ENCODE measurements at places on chromosomes 4 and X.

GRCh38 chr4:184937745-184938144 is 80.5 kb upstream of the HELT start:
- DNase-seq, result no peak

- DNase-seq, result no peak
Measured at GRCh38 chr4:105651884-105652283, 56.6 kb downstream of the INTS12 start.

DNA sequence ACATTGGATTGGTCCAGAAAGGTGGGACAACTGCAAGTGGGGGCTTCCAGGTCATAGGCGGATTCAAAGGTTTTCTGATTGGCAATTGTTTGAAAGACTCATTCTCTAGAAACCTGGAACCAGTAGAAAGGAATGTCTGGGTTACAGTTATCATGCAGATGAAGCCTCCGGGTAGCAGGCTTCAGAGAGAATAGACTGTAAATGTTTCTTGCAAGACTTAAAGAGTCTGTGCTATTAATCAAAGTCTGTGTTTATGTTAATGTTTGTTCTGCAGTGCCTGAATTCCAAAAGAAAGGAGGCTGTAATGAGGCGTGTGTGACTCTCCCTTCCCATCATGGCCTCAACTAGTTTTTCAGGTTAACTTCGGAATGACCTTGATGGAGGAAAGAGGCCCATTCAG is 43.9 kb upstream of the GC start:
- no peak for DNase-seq

GRCh38 chr4:1717129-1718094 is 3.7 kb downstream of the TMEM129 start:
- DNase-seq, result no peak

GRCh38 chr4:179128299-179128698 is 1686.1 kb upstream of the AGA start:
- no peak for DNase-seq

GRCh38 chrX:2314831-2315365 is 185.9 kb downstream of the DHRSX start:
- no peak for DNase-seq

- peak; percentile 34 for DNase-seq
Measured at GRCh38 chr4:3372933-3373465, 68.8 kb upstream of the HGFAC start.

DNA sequence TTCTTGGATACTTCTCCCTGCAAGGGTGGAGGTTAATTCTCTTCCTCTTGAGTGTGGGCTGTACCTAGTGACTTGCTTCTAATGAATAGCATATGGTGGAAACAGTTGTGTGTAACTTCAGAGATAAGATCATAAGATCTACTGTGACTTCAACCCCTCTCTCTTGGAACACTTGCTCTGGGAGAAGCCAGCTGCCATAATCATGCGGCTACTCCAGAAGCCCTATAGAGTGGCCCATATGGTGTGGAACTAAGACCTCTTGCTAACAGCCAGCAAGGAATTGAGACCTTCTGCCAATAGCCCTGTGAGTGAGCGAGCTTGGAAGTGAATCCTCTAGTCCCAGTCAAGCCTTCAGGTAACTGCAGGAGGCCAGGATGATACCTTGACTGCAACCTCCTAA is 81.1 kb downstream of the RBMX2 start:
- no peak for DNase-seq

GRCh38 chr4:175504318-175504717 is 307.7 kb downstream of the GPM6A start:
- DNase-seq, result no peak

DNA sequence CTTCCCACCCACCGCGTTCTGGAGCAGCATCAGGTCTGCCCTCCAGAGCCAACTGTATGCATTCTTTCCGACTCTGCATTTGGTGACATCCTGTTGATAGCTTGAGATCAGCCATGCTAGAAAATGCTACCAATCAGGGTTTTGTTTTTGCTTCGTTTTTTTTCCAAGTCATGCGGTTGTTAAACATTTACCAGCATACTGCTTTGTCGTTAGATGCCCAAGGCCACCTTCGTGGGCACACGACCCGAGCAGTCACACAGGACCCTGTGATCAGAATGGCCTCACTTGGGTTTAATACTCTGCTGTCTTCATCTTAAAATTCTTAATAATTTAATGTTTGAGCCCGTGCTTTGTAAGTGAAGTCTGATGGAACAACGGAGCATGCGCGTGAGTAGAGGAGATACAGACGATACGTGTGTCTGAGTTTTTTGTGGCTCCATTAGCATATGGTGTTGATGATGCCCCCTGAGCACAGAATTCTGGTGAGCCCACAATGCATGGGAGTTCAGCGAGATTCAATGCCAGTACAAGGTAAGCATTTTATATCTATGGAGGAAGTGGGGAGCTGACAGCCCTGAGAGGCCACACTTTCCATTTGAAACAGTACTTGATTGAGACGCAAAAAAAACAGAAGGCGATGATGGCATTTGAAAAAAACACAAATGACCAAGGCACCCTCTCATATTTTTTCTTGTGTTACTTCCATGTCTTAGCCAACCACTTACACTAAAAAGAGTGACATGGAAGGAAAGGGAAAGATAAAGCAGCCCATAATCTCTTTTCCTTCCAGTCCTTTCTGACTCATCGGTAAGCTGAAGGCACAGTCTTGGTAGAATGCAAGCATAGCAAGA is 323.6 kb downstream of the BCOR start:
- DNase-seq, result peak; percentile 55

DNA sequence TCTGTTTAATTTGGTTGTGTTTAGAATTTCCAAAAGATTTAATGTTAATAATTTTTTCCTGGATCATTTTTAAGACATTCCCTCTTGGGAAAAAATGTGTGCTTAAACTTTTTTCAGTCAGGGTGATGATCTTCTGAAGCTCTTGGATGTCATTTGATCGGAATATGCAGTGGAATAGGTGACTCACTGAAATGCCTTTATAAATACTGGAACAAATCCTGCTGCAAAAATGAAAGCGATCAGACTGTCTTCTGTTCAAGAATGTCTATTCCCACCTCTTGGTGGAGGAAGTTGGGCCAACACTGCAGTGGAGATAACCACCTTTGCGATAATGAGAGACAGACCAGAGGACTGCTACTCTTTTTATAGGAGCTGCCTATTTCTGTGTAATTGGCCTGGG is 46.7 kb downstream of the LARP1B start:
- DNase-seq, result no peak

DNA sequence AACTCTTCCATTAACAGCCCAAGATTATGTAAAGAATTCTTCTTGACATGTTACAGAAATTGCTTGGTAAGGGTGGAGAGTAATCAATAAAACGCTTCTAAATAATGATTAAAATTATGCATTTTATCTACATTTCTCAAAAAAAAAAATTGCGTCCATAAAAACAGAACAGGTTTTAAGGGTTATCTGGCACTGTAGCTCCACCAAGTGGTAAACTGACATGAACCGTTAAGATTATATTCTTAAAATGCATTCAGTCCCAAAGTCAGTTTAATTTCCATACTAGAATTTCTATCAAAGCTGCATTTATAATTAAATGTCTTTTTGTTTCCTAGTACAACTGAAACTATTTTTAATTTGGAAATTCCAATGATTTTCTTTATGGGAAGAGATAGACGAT is 214.0 kb upstream of the UGT8 start:
- peak; percentile 15 for DNase-seq

- peak; percentile 22 for DNase-seq
Measured at GRCh38 chr4:143616771-143617170, 83.7 kb downstream of the FREM3 start.

DNA sequence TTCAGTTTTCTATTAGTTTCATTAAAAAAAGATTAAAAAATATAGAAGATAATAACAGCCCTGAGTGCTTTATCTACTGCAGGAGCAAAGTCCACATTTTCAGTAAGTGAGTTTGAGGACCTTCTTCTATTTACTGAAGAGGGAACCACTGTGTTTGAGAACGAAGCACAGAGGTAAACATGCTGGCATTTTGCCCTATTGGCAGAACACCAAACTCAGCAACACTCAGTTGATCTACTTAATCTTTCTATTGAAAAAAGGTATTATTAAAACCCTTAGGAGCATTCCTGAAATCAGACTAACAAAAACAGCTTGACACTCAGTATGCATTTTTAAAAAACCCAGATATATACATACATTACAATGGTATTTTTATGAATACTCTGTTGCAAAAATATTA is 1496.7 kb downstream of the TECRL start:
- DNase-seq, result no peak

Measured in activated naive CD4-positive, alpha-beta T cell treated with anti-CD3 and anti-CD28 coated beads for 36 hours (primary cell).